ENCODE measurements at places on chromosomes 6 and 20. TPM values are rescaled to one million over a fixed set of nuclear protein-coding genes. Genes with fewer than 3 reads are reported as not detected.
A peak's percentile ranks its signal among the peaks of the same experiment; 100 is the strongest.

ADAM33 gene
- total RNA-seq: not detected

OCSTAMP gene
- total RNA-seq: not detected

PACRG gene
- 2.0 TPM for total RNA-seq

PRIM2 gene
- total RNA-seq: 16.6 TPM

MUC21 gene
- not detected for total RNA-seq

HLA-DRB1 gene
- total RNA-seq: 46.5 TPM

DDO gene
- 0.21 TPM for total RNA-seq

ESF1 gene
- 9.6 TPM for total RNA-seq

ENPP5 gene
- total RNA-seq: 0.52 TPM

SMOC2 gene
- not detected for total RNA-seq

LAMP5 gene
- total RNA-seq: 1.0 TPM

HMGN3 gene
- 31.5 TPM for total RNA-seq

DNA sequence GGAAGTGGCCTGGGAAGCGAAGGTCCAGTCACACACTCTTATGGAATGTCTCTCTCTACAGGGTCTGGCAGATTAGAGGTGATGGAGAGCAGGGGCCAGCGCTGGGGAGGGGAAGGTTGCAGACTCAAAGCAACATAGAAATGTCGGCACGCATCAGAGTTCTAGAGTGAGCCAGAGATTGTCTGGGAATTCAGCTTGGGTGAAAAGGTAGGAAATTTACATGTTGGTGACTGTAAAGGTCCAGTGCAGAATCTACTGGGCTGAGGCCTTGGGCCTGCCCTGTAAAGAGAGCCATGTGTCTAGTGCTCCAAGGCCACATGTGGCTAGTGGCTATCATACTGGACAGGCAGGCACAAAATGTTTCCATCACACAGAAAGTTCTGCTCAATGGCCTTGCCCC, 80.8 kb downstream of the FOXA2 start:
- no peaks in the 10 kb centered on the region for H3K27me3 ChIP-seq
- H3K36me3 ChIP-seq: no peaks in the 10 kb centered on the region
- no peaks in the 10 kb centered on the region for H3K4me1 ChIP-seq
- H3K27ac ChIP-seq: no peak overlapping the region
- no peak for DNase-seq

DNA sequence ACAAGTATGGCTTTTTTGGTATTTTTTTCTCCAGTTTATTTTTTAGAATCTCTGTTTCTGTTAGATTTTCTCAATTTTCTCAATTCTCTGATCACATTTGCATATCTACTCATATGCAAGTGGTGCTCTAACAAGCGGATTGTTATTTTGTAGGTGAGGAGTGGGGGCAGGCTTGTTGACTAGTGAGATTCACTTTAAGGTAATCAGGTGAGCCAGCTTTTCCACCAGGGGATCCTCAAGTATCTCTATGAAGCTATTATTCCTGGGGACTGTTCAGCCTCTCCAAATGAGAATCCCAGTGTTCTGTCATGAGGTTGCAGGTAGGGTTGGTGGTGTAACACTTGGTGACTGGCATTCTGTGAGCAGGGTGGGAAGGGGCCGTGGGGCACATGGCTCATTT, 274.3 kb upstream of the FERMT1 start:
- no peaks in the 10 kb centered on the region for H3K4me1 ChIP-seq

DNA sequence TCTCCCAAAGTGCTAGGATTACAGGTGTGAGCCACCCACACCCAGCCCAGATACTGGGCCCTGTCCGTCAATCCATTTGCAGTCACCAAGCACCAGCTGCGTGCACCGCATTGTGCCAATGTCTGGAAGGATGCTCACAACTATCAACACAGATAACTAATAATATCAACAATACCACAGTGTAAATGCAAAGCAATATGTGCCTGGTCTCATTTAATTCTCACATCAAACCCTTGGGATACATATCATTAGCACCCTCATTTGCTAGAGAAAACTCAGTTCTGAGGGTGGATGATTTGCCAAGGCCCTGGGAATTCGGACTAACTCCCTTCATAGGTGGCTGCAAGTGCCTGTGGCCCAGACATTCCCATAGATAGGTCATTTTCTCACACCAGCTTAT, 14.5 kb downstream of the RIPOR3 start:
- peaks cover 21% of the 10 kb centered on the region for H3K27me3 ChIP-seq
- no peak for DNase-seq
- peaks cover 2% of the 10 kb centered on the region for H3K4me1 ChIP-seq

DNA sequence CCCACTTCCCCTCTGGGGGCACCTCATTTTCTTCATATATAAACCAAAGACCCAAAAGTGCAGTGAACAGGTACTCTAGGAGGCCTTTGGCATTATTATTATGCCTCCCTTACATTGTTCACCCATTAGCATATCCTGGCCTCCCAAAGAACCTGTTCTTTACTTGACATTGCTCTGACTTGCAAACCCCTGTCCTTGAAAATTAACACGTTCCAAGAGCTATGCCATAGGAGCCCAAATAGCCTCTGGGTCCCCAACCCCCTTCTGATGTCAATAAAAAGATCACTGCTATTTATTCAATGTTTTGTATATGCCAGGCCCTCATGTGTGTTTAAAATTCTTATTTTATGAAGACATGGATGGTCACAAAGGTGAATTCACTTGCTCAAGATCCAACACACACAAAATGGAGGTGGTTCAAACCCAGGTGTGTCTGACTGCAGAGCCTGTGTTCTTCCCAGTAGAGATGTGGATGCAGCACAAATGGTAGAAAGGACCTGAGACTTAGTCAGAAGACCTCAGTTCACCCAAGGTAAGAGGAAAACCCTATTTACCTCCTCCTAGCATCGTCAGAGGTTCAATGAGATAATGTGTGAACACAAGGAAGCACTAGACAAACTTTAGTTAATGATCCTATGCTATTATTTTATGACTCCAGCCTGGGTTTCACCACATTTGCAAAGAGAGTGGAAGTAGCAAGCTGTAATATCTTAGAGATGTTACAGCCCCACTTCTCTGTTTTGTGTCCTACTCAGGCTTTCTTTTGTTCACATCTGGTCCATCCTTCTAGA, 36.6 kb downstream of the BCL2L1 start:
- peaks cover 5% of the 10 kb centered on the region for H3K36me3 ChIP-seq
- no peaks in the 10 kb centered on the region for H3K27me3 ChIP-seq
- peak overlapping the region; percentile 99 for H3K27ac ChIP-seq
- H3K4me3 ChIP-seq: peak overlapping the region; percentile 25
- peaks cover 51% of the 10 kb centered on the region for H3K4me1 ChIP-seq

- no peak overlapping the region for H3K4me3 ChIP-seq
- peaks cover 5% of the 10 kb centered on the region for H3K4me1 ChIP-seq
- DNase-seq: no peak
Measured at GRCh38 chr20:59448196-59448595, 147.8 kb downstream of the EDN3 start.

DNA sequence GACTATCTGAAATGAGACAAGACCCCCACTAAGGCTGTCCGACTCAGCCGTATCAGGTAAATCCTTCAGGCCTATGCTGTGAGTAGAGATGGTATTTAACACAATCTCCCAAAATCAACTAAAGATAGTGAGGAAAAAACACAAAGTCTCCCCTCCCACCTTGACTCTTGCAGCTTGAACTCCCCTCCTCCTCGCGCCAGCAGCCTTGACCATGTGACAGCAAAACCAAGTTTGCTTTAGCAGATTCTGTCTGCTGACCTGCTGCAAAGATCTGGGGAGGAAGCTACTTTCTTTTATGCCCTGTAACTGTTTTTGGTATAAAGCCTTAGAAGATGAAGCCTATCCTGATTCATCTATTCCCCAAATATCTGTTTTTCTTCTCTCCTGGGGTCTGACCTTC, 509.5 kb downstream of the CDH26 start:
- H3K27me3 ChIP-seq: peaks cover 11% of the 10 kb centered on the region
- no peak overlapping the region for H3K4me3 ChIP-seq

DNA sequence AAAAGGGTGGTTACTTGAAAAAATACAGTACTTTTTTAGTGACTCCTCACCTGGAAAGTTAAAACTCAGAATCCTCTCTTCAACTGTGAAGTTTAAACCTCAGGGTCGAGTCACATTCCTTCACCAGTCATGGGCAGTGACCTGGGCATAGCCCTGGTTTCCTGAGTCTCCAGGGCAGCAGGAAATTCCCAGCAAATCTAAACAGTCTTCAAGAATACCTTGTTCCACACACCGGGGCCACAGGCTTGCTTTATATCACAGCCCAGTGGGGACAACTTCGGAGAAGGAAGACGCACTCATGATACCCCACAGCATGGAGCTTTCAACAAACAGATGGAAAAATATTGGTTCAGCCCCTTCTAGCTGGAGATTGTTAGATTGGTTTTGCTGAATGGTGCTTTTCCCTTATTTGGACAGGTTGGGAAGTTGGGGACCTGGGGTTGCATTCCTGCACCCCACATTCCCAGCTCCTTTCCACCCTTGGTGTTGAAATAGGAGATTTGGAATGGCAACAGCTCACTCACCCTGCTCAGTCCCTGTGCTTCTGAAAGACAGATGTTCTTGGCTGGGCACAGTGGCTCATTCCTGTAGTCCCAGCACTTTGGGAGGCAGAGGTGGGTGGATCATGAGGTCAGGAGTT, 113.0 kb upstream of the TMEM170B start:
- peaks cover 10% of the 10 kb centered on the region for H3K27me3 ChIP-seq
- H3K4me3 ChIP-seq: no peak overlapping the region
- H3K27ac ChIP-seq: no peak overlapping the region
- H3K4me1 ChIP-seq: peaks cover 16% of the 10 kb centered on the region

GRCh38 chr20:53425481-53425880, 168.2 kb downstream of the ZNF217 start:
- no peak overlapping the region for H3K4me3 ChIP-seq
- no peak overlapping the region for H3K27ac ChIP-seq
- H3K27me3 ChIP-seq: no peaks in the 10 kb centered on the region
- H3K4me1 ChIP-seq: no peaks in the 10 kb centered on the region
- DNase-seq: no peak

GRCh38 chr6:64266351-64266821, 630.8 kb downstream of the PHF3 start:
- H3K27ac ChIP-seq: no peak overlapping the region
- no peak overlapping the region for H3K4me3 ChIP-seq
- H3K27me3 ChIP-seq: no peaks in the 10 kb centered on the region
- H3K4me1 ChIP-seq: no peaks in the 10 kb centered on the region
- no peak for DNase-seq

DNA sequence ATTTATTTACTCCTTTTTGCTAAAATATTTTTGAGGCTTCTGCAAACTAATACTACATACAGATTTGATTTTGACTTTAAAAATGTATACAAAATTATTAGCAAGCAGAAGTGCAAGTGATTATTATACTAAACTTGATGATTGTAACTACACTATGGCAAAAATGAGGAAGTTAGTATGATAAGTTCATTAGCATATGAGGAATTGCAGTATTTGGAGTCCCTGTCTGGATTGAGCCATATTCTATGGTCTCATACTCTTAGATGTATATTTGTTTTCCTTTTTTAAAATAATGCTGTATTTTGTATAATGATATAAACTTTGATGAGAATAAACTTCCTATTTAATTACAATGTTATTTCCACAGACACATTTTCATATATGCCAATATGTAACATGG, 13.9 kb downstream of the CRISP3 start:
- H3K4me1 ChIP-seq: no peaks in the 10 kb centered on the region
- no peak overlapping the region for H3K4me3 ChIP-seq
- no peaks in the 10 kb centered on the region for H3K36me3 ChIP-seq
- DNase-seq: no peak
- H3K27ac ChIP-seq: no peak overlapping the region
- no peaks in the 10 kb centered on the region for H3K27me3 ChIP-seq

DNA sequence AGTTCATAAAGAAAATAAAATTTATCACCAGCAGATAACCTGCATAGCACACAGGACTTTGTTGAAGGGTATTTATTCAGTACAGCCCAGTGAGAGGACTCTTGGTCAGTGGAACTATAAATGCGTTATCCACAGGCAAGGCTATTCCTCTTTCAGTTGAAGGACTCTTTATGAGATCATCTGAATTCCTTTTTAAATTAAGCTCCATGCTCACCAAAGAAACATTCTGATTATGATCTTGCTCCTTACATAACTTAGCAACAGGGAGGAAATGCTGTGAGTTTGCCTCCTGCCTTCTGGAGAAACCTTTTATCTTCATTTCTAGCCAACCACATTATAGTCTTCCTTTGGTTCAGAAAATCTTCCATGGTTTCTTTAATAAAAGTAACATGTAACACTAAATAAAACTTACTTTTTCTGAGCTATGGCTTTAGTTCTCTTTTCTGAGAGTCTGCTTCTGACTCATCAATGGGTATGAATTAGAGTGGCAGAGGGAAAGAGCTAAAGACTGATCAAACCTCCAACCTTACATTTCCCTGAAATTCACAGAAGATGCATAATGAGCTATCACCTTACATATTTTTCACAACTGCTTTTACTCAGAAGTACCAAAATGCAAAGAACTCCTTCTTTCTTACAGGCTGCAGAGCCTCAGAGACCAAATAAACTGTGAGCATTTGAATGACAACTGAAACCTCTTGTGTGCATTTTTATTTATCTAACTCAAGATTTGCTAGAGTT, 267.2 kb downstream of the ADGRG6 start:
- peak overlapping the region; percentile 54 for H3K27ac ChIP-seq
- no peaks in the 10 kb centered on the region for H3K27me3 ChIP-seq
- peaks cover 33% of the 10 kb centered on the region for H3K4me1 ChIP-seq

- DNase-seq: no peak
- no peaks in the 10 kb centered on the region for H3K36me3 ChIP-seq
- H3K4me1 ChIP-seq: peaks cover 53% of the 10 kb centered on the region
- peak overlapping the region; percentile 45 for H3K27ac ChIP-seq
- H3K4me3 ChIP-seq: no peak overlapping the region
- no peaks in the 10 kb centered on the region for H3K27me3 ChIP-seq
Measured at GRCh38 chr20:24989162-24989561, 3.4 kb downstream of the APMAP start.

DNA sequence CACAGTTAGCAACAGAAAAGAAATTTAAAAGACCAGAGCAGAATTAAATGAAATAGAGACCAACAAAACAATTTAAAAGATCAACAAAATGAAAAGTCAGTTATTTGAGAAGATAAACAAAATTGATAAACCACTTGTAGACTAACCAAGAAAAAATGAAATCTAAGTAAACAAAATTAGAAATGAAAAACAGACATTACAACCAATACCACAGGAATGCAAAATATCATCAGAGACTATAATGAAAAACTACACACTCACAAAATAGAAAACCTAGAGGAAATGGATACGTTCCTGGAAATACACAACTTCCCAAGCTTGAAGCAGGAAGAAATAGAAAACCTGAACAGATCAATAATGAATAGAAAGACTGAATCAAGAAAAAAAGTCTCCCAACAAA, 97.8 kb downstream of the WDR27 start:
- peaks cover 5% of the 10 kb centered on the region for H3K36me3 ChIP-seq
- H3K27ac ChIP-seq: no peak overlapping the region
- no peak overlapping the region for H3K4me3 ChIP-seq
